Lower leg skin (tissue), 4 donors: ENCODE measurements at places on chromosomes 3 and 15. TPM values are rescaled to one million over a fixed set of nuclear protein-coding genes. Genes with fewer than 3 reads are reported as not detected.

Gene GCSAM
- total RNA-seq: 0.52 TPM

Gene TGFBR2
- 109 TPM for total RNA-seq

Gene ENTPD3
- 4.9 TPM for total RNA-seq

Gene AAGAB
- 11.3 TPM for total RNA-seq

Gene CD276
- total RNA-seq: 46.0 TPM

Gene CAMK2N2
- total RNA-seq: not detected

Gene STXBP5L
- not detected for total RNA-seq

Gene C3orf70
- 3.2 TPM for total RNA-seq

Gene NAA80
- 19.4 TPM for total RNA-seq

Gene LSMEM2
- not detected for total RNA-seq

Gene RHOV
- total RNA-seq: 78.5 TPM

Gene USP13
- total RNA-seq: 6.1 TPM

Gene CCK
- not detected for total RNA-seq

Gene GMNC
- not detected for total RNA-seq

Gene C3orf22
- total RNA-seq: not detected

Gene CCDC9B
- total RNA-seq: 27.8 TPM

Gene CPNE9
- 1.6 TPM for total RNA-seq

Gene MORC1
- not detected for total RNA-seq

Gene ITIH1
- total RNA-seq: not detected

Gene GPR15
- total RNA-seq: not detected

Gene COLQ
- total RNA-seq: 2.3 TPM

Gene TGM4
- 1.3 TPM for total RNA-seq

Gene UBAP1L
- total RNA-seq: 3.3 TPM

Gene ARMC8
- 58.0 TPM for total RNA-seq

Gene ABCF3
- total RNA-seq: 47.6 TPM

Gene NLGN1
- 0.80 TPM for total RNA-seq

Gene SPTSSB
- 175 TPM for total RNA-seq

Gene CHRM5
- total RNA-seq: not detected

Gene MYH15
- total RNA-seq: 0.45 TPM

Gene DMXL2
- 4.0 TPM for total RNA-seq

Gene UNC13C
- total RNA-seq: 0.27 TPM

Gene ADGRG7
- total RNA-seq: not detected

Gene GALNT15
- 76.1 TPM for total RNA-seq

Gene IMP3
- total RNA-seq: 161 TPM

Gene SYNPR
- total RNA-seq: not detected

Gene ZBED2
- not detected for total RNA-seq

Gene RTP3
- total RNA-seq: not detected

Gene SEMA3G
- 31.6 TPM for total RNA-seq

Gene IGSF11
- 1.8 TPM for total RNA-seq

Gene CFAP20DC
- total RNA-seq: 0.42 TPM

Gene NOP10
- total RNA-seq: 123 TPM
